ENCODE measurements at places on chromosomes 13 and 19.

GRCh38 chr19:7894612-7895309 is 6.5 kb downstream of the LRRC8E start:
- DNase-seq = no peak

DNA sequence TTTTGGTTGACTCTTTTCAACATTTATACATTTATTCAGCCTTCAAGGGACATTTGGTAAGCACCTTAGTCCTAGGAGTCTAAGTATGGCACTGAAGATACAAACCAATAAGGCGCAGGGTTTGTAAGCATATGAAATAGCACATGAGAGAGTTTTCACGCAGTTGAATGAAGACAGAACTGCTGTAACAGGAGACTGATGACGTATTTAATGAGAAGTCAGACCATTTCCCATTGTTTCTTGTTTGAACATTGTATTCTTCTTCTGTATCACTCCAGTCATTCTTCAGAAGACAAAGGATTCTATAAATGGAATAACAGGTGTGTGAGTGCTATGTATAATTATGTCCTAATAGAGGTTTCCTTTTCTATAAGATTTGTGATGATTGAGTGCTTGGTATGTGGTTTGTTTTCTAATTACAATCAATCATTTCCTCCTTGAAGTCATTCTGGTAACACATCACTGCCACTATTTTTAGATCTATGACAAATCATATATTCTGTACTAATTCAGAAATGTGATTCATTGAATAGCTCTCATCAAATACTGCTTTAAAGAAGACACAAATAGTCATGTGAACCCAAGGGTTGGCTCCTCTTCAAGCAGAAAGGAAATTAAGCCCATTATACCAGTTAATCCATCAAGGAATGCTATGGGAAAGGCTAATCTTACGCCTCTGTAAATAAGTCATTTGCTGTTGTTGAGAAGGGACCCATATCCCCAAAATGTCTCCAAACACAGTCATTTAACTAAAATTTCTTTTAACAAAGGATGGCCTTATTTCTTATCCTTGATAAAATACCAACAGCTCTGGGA is 222.8 kb upstream of the NBEA start:
- no peak for DNase-seq

DNA sequence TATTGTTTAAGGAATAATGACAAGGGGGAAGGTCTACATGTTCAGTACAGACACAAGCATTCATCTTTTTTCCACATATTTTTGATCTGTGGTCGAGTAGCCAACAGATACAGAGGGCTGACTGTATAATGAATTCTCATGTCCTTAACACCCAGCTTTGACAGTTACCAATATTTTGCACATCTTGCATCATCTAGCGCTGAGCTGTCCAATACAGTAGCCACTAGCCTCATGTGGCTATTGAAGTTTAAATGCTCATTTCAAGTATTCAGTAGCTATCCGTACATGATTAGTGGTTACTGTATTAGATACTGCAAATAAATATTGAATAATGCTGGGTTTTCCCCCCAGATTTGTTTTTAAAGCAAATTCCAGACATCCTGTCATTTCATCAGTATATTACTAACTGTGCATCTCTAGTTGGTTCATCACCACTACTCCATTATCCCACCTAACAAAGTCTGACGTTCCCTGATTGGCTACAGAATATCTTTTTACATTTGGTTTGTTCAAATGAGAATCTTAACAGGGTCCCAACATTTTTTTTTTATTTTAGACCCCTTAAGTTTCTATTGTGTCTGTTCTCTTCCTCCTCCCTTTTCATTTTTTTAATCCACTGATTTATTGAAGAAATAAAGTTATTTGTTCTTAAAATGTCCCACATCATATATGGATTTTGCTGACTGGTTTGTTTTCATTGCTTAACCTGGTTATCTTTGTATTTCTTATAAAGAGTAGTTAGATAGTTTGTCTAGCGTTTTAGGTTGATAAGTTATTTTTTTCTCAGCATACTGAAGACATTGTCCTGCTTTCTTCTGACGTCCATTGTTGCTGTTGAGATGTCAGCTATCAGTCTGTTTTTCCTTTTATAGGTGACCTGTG is 8.2 kb downstream of the ZNF177 start:
- no peak for DNase-seq

DNA sequence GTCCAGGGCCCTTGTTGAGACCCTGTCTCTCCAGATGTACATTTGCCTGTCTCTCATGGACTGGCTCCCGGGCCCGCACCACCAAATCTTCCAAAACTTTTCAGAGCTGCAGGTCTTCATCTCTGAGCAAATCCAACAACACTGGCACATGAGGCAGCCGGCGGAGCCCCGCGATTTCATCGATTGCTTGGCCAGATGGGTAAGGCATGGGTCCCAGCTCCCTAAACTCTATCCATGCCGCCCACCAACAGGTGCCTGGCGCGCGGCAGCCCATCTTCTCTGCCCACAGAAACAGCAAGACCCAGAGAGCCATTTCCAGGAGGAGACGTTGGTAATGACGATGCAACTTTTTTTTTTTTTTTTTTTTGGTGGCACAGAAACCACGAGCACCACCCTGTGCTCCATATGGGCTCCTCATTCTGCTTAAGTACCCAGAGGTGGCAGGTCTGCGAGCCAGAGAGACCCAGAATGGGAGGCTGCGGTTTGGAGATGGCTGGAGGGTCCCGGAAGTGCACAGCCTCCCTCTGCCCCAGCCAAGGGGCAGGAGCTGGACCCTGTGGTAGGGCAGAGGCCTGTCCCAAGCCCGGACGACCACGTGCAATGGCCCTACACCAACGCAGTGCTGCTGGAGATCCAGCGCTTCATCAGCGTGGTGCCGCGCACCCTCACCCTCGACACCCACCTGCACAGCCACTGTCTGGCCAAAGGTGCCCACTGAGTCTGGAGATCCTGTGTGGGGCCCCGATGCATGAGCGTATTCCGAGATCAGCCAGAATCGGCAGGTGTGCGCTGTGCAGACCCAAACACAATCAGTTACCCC is 22.6 kb downstream of the CYP2F1 start:
- DNase-seq = no peak

DNA sequence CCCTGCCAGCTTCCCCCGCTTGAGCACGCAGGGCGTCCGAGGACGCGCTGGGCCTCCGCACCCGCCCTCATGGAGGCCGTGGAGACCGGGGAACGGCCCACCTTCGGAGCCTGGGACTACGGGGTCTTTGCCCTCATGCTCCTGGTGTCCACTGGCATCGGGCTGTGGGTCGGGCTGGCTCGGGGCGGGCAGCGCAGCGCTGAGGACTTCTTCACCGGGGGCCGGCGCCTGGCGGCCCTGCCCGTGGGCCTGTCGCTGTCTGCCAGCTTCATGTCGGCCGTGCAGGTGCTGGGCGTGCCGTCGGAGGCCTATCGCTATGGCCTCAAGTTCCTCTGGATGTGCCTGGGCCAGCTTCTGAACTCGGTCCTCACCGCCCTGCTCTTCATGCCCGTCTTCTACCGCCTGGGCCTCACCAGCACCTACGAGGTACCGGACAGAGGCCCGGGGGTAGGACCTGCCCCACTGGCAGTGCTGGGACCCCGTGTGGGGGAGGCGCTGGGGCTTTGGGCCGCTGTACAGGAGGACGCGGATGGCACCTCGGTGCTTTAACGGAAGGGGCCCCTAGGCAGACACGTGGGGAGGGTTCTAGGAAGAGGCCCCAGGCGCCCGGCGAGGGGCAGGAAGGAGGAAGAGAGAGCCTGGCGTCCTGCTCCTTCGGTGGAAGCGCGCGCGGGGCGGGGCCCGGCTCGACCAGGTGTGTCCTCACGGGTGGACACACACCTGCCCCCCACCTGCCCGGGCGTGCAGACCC is 681 bp downstream of the SLC5A5 start:
- peak; percentile 55 for DNase-seq

GRCh38 chr13:20161275-20161950 is 561 bp upstream of the GJA3 start:
- peak; percentile 67 for DNase-seq

GRCh38 chr13:32984857-32985626 is 31.2 kb upstream of the KL start:
- DNase-seq = no peak

GRCh38 chr13:71291842-71292146 is 575.2 kb downstream of the DACH1 start:
- DNase-seq = no peak

- no peak for DNase-seq
Observed at GRCh38 chr13:42788601-42789000, 7.2 kb downstream of the FAM216B start.

- DNase-seq = peak; percentile 96
Observed at GRCh38 chr19:15836330-15837220, 21.1 kb upstream of the OR10H1 start.

Measured in CD4-positive, alpha-beta T cell treated with Interferon alpha-2 for 1 hour (primary cell).